ENCODE measurements at places on chromosomes 7 and 10.

DNA sequence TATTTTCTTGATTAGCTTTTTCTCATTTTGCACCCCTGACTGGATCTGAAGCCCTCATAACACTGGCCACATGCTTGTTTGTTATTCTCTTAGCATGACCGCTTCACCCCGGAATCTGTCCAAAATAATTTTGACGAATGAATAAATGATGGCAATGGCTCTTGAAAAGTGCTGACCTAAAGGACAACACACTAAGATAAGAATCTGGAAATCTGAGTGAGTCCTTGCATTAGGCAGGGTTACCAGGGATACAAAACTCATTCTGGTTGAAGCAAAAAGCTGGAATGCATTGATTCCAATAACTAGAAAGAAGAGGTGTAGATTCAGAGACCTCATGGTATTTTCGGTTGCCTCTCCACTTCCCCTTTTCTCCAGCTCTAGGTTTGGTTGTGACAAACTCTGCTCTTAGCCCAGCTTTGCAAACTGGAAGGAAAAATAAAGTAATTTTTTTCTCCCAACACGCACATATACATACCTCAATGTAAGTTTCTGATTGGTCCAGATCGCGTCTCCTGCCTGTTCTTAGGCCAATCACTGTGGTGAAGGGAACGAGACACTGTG, 157.4 kb downstream of the SKIDA1 start:
- no peak for DNase-seq

- no peak for DNase-seq
Observed at GRCh38 chr7:85890244-85890811, 703.5 kb upstream of the SEMA3D start.

- no peak for DNase-seq
Observed at GRCh38 chr7:73850781-73851207, 8.5 kb upstream of the METTL27 start.

- DNase-seq, result no peak
Observed at GRCh38 chr10:85317827-85318226, 989.4 kb downstream of the CCSER2 start.

GRCh38 chr7:34059136-34059828, 153.9 kb downstream of the BMPER start:
- DNase-seq, result no peak

DNA sequence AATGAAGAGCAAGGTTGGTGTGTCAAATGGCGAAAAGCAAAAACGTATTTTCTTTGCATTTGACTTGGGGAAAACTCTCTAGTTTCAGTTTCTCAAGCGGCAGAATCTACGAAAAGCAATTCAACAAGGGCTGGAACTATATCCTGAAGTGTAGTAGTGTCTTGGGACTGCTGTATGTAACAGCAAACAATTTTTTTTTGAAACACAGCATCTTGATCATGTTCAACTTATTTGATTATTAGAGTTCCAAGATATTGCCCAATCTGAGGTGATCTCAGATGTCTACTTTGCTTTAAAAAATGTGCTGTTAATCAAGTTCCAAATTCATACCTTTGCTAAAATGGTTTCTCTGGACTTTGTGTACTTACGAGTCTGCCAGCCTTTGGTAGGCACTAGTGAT, 120.6 kb downstream of the ZWINT start:
- DNase-seq, result no peak

DNA sequence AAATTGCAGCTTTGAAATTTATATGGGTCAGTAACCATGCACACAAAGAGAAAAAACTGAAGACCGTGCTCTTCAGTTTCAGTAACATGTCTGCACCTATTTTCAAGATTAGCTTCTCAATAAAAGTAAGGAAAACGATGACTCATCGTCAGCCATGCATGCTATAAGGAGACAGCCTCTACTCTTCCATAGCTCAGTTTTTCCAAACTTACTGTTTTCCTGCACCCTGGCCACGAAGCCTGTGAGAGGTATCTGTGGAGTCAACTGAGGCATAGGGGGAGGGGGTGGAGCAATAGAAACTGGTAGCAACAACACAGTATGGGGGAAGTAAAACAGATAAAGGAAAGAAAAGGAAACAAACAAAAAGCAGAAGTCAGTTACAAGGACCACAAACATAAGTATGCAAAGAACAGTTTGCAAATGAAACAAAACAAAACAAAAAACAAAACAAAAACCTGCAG, 58.0 kb downstream of the PDSS1 start:
- no peak for DNase-seq

DNA sequence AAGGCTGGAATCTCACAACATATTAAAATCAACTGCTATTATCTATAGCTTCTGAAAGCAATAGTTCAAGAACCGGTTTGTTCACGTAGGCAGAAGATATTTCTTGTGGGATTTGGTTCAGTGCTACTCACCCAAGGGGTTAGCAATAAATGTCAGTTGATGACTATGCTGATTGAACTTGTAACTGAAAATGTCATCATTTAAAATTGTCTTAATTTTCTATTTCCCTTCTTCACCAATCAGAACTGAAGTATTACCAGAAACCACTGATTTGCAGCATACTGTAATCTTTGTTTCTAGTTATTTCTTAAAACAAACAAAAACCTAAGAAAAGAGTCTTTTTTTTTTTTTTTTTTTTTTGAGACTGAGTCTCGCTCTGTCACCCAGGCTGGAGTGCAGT, 46.1 kb downstream of the CPEB3 start:
- no peak for DNase-seq

DNA sequence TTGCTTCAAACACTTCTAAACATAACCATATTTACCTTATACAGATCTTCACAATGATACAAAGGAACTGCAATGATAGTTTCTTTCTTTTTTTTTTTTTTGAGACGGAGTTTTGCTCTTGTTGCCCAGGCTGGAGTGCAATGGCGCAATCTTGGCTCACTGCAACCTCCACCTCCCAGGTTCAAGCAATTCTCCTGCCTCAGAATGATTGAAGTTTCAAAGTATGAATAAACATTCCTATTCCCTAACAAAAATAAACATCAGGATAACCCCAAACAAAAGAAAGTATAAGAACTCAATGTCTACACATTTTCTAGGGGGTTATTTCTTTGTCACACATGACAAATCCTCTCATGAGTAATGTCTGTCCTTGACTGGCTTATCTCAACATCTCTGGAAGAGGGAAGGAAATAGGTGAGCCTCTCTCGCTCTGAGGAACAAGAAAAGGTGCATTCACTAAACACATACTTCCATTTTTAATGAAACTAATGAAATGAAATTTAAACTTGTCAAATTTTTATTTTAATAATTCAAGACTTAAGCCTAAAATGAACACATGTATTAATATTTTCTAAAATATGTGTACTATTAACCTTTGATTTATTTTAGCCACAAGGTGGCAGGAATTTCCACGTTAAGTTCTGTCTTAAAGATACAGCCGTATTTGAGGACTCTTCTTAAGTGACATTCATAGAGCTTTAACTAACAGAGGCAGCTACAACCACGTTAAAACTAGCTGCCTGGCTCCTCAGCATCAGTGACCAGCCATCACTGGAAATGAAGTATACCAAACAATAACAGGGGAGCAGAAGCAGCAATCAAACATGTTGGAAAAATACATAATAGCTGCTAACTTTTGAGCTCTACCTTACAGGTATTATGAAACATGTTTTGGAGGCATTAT, 58.3 kb downstream of the MALSU1 start:
- DNase-seq, result no peak

DNA sequence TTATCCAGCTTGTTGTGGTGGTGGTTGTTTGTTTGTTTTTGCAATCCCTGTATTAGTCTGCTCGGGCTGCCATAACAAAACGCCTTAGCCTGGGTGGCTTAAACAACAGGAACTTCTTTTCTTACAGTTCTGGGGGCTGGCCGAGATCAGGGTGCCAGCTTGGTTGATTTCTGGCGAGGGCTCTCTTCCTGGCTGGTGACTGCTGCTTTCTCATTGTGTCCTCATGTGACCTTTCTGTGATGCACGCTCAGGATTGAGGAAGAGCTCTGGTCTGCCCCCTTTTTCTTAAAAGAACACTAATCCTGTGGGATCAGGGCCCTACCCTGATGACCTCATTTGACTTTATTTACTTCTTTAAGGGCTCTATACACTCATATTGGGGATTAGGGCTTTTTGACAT, 107.1 kb upstream of the NRP1 start:
- no peak for DNase-seq

DNA sequence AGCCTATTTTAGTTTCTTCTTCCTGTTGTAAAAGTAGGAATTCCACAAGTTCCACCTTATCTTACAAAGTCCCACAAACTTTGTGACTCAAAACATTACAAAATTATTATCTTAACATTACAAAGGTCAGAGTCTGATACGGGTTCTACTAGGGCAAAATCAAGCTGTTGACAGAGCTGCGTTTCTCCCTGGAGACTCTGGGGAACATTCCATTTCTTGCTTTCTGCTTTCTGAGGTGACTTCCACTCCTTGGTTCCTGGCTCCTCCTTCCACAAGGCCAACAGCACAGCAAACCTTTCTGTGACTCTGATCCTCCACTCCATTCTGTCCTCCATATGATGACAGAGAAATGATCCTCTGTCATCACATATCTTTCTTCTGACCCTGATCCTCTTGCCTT, 10.6 kb downstream of the OR2F1 start:
- no peak for DNase-seq

DNA sequence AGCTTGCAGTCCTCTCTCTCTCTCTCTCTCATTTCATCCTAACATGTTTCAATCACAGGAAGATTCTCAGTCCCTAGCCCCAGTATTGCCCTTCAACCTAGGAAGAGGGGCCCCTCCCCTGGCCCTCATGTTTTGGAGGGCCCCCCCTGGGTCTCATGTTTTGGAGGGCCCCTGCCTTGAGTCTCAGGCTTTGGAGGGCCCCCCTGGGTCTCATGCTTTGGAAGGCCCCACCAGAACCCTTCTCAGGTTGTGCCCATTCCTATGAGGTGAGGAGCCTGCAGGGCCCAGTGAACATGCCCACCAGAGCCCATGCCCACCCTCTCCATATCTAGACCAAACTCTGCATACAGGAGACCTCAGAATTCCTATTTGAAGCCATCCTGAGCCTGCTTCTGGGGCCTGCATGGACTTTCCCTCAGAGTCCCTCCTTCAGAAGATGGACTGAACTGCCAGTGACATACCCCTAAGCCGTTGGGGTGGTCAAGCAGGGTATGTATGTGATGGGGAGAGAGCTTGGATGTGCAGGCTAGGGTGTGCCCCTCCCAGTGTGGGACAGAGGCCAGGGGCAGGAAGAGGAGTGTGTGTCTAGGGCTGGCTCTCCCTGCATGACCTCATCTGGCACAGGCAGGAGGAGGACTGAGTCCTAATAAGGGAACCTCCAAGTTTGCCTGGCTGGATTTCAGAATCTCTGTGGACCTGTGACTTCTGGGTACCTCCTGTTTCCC, 8.1 kb upstream of the VDAC2 start:
- DNase-seq, result no peak

GRCh38 chr7:68461430-68461829, 1136.8 kb upstream of the AUTS2 start:
- no peak for DNase-seq

DNA sequence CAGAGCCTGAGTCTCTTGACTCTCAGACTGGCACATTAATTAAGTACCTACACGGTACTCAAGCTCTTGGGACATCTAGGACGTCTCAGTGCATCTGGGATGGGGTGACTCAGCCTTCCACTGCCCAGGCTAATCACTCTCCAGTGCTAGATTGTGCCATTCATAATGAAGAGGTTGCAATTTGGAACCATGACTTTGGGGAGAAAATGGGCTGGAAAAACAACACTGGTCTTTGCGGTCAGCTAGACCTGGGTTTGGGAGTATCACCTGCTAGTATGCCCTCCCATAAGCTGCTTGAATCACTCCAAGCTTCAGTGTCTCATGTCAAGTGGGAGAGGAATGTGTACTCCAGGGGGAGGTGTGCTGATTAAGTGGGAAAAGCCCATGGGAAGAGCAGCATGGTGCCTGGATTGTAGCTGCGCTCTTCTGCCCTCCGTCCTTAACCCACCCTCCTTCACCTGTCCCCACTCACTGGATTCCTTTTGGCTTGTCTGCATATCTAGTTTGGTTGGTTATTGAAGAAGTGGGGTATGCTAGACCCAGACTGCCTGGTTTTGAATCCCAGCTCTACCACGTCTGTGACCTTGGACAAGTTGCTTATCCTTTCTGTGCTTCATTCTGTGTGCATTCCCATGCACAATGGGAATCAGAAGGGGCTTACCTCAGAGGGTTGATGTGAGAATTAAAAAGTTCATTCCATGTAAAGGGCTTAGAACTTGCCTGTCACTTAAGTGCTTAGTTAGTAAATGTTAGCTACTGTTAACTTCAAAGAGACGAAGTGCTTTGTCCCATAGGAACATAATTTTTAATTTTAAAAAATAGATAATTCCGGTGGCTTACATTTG, 3.8 kb downstream of the NFE2L3 start:
- no peak for DNase-seq

- no peak for DNase-seq
Observed at GRCh38 chr10:17084258-17084657, 45.4 kb downstream of the CUBN start.

- DNase-seq, result no peak
Observed at GRCh38 chr7:121042195-121042594, 53.7 kb downstream of the CPED1 start.

- DNase-seq, result no peak
Observed at GRCh38 chr7:39172137-39172536, 194.4 kb downstream of the POU6F2 start.

GRCh38 chr7:36966039-36966438, 241.7 kb upstream of the AOAH start:
- DNase-seq, result no peak

- DNase-seq, result no peak
Observed at GRCh38 chr7:128395748-128396147, 14.0 kb downstream of the IMPDH1 start.

DNA sequence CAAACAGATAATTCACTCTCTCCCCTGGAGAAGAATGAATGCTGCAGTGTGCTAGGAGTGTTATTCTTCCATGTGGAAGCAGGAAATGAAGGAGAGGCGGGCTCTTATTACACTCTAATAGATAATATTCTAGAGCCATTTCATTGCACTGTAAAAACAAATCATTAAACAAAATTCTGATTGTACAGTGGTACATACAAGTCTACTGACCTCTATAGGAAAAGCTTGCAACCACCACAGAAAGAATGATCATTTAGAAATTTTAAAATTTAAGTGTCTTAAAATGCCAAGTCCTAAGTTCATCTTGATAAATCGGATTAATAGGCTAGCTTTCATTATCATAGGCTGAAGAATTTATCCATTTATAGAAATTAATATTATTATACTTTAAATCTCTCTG, 960.3 kb upstream of the LRRN3 start:
- no peak for DNase-seq
